GM23248 (cell line): ENCODE measurements at places on chromosomes 6 and 20. TPM values are rescaled to one million over a fixed set of nuclear protein-coding genes. Genes with fewer than 3 reads are reported as not detected.

- no peaks in the 10 kb centered on the region for H3K36me3 ChIP-seq
- H3K27ac ChIP-seq, result no peak overlapping the region
- H3K4me3 ChIP-seq, result no peak overlapping the region
These were observed 8.9 kb downstream of the FITM2 start for GRCh38 chr20:44302026-44302669.

DNA sequence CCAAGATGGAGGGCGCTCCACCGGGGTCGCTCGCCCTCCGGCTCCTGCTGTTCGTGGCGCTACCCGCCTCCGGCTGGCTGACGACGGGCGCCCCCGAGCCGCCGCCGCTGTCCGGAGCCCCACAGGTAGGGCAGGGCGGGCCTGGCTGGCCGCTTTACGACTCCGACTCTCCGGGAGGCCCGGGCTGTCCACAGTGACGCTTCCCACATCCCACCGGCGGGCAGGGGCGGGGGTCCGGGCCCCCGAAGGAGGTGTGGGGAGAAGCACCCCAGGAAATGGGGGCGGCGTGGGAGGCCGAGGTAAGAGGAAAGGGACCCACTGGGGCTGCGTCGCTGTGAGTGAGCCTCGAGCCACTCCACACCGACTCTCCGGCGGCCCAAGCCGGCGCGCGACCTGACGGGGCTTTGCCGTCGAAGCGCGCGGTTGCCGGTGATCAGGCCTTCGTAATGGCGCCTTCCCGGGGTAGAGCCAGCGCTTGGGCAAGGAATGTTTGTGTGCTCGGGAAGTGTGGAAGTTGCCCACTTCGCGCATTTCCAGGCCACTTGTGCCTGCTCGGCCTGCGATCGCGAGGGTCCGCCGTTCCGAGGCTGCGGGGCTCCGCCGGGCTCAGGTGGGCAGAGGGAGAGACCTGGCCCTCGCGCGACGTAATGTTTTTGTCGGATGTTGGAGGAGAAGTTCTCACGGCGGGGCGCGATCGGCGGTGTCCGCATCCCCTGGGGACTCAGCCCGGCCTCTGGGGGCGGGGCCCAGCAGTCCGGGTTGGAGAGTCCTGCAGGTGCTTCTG lies 427 bp downstream of the GINM1 start:
- DNase-seq, result peak; percentile 72
- H3K27me3 ChIP-seq, result no peaks in the 10 kb centered on the region
- peak overlapping the region; percentile 94 for H3K4me3 ChIP-seq
- peaks cover 9% of the 10 kb centered on the region for H3K4me1 ChIP-seq

DNA sequence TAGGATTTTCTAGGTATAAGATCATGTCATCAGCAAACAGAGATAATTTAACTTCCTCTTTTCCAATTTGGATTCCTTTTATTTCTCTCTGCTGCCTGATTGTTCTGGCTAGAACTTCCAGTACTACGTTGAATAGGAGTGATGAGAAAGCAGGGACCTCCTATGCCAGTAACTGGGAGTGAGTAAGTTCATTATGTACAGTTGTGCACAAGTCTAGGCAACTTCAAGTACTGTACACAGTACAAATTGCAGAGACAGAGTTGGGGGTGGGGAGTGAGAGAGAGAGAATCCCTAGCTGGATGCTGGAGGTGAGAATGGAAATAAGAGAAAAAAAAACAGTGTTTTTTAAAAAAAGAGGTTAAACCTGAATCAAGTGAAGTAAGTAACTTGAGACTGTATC lies 210.2 kb downstream of the MMUT start:
- no peaks in the 10 kb centered on the region for H3K36me3 ChIP-seq
- H3K27ac ChIP-seq, result no peak overlapping the region
- no peak for DNase-seq
- no peaks in the 10 kb centered on the region for H3K27me3 ChIP-seq

GRCh38 chr6:108974201-108974600 lies 120.4 kb downstream of the SESN1 start:
- no peak for DNase-seq
- no peak overlapping the region for H3K27ac ChIP-seq
- no peak overlapping the region for H3K4me3 ChIP-seq
- H3K27me3 ChIP-seq, result no peaks in the 10 kb centered on the region

DNA sequence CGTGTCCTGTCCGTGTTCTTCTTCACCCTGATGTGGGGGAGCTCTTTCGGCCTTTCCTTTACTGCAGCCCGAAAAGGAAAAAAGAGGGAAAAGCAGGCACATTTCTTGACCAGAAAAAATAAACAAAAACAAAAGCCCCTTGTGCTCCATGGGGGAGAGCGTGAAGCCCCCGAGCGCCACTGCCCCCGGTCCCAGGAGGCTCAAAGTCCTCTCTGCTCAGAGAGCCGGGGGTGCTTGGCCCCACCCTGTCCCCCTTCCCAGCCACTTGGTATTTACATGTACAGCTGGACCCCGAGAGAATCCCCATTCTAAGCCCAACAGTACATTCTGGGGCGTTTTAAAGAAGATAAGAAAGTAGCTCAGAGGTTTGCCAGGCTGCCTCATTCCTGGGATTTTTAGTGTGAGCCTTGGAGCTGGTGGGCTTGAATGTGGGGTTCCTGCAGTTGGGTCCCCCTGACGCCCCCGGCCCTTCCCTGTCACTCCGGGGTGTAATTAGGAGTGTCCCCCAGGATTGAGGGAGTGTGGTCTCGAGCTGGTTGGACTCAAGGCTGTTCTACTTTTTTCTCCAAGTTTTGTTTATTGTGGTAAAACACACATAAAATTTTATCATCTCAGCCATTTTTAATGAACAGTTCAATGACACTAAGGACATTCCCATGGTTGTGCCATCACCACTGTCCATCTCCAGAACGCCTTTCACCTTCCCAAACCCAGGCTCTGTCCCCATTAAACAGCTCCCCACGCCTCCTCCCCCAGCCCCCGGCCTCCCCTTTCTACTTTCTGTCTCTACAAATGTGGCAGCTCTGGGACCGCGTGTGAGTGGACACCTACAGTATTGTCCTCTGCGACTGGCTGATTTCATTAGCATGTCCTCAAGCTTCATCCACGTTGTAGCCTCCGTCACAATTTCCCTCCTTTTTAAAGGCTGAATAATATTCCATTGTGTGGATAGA lies 55.7 kb upstream of the BHLHE23 start:
- H3K27ac ChIP-seq, result no peak overlapping the region
- no peak for DNase-seq
- no peaks in the 10 kb centered on the region for H3K4me1 ChIP-seq
- H3K36me3 ChIP-seq, result no peaks in the 10 kb centered on the region

The ZKSCAN8 gene
- 12.0 and 13.2 TPM in 2 replicates for total RNA-seq

The SLC23A2 gene
- total RNA-seq, result 9.6 and 11.0 TPM in 2 replicates
